ENCODE measurements at places on chromosomes 12 and 14. TPM values are rescaled to one million over a fixed set of nuclear protein-coding genes. Genes with fewer than 3 reads are reported as not detected.

Gene RAB3IP
- 18.5 TPM for total RNA-seq

GRCh38 chr12:104521731-104522130 lies 65.0 kb downstream of the CHST11 start:
- no peaks in the 10 kb centered on the region for H3K36me3 ChIP-seq
- no peak overlapping the region for H3K4me3 ChIP-seq
- H3K27me3 ChIP-seq = no peaks in the 10 kb centered on the region
- peaks cover 7% of the 10 kb centered on the region for H3K4me1 ChIP-seq
- DNase-seq = no peak

DNA sequence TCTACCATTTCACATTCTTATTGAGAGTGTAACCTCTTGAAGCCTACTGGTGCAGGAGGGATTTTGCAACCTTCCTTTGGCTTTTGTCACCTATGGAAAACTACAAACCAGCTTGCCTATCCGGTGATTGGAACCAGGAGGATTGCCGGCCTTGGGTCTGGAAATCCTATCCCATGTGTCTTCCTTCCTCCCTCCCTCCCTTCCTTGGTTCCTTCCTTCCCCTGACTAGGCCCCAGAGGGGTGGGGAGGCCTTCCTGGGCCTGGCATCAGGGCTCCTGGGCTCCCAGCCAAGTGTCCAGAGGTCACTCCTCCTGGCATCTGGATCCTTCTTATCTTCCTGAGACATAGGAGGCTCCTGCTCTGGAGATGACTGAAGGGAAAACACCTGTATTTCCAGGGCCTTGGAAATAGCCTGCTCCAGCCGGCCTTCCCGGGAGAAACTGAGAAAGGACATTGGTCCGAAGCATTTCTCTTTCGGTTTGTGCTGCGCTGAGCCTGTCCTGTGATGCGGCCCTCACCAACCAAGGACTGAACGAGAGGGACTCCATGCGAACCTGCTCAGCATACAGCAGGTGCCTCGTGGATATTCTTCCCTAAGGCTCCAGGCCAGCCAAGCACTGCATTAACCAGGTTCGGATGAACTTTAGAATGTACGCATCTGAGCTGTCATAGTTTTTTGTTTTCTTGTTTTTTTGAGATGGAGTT lies 43.4 kb downstream of the PSMA6 start:
- no peak overlapping the region for H3K4me3 ChIP-seq
- no peaks in the 10 kb centered on the region for H3K27me3 ChIP-seq
- peaks cover 42% of the 10 kb centered on the region for H3K4me1 ChIP-seq
- DNase-seq = peak; percentile 65

GRCh38 chr12:116222358-116222757 lies 55.1 kb downstream of the MED13L start:
- no peak overlapping the region for H3K27ac ChIP-seq
- no peaks in the 10 kb centered on the region for H3K27me3 ChIP-seq
- no peaks in the 10 kb centered on the region for H3K36me3 ChIP-seq
- peak; percentile 89 for DNase-seq
- no peak overlapping the region for H3K4me3 ChIP-seq

Gene DCN
- 425 TPM for total RNA-seq

GRCh38 chr12:14780859-14781258 lies 22.4 kb downstream of the WBP11 start:
- no peak overlapping the region for H3K4me3 ChIP-seq
- no peaks in the 10 kb centered on the region for H3K27me3 ChIP-seq
- H3K27ac ChIP-seq = no peak overlapping the region
- H3K36me3 ChIP-seq = peaks cover 23% of the 10 kb centered on the region

GRCh38 chr14:38623661-38624060 lies 367.8 kb upstream of the CLEC14A start:
- H3K4me3 ChIP-seq = no peak overlapping the region
- no peak overlapping the region for H3K27ac ChIP-seq
- no peaks in the 10 kb centered on the region for H3K4me1 ChIP-seq
- no peaks in the 10 kb centered on the region for H3K27me3 ChIP-seq
- no peak for DNase-seq

Gene ALDH1L2
- 1.4 TPM for total RNA-seq

Gene GALNT16
- total RNA-seq = 79.1 TPM

DNA sequence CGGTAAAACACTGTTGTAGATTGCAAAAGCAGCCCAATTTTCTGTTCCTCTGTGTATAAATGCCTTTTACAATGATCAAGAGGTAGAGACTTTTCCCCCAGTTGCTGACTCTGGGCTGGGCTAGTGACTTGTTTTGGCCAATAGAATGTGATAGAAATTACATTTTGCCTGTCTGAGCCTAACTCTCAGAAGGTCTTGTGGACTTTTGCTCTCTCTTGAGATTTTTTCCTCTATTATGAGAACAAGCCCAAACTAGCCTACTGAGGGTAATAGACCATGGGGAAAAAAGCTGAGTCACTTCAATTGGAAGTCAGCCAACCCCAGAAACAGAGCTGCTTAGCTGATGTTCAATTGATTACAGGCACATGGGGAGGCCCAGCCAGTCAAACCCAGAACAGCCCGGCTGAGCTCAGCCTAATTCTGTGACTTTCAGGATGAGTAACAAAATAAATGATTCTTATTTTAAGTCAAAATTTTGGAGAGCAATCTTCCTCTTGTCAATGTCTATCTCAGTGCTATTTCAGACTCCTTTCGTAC lies 61.4 kb downstream of the MYF5 start:
- no peaks in the 10 kb centered on the region for H3K36me3 ChIP-seq
- no peaks in the 10 kb centered on the region for H3K27me3 ChIP-seq
- peak overlapping the region; percentile 23 for H3K27ac ChIP-seq
- DNase-seq = no peak

Data from heart right ventricle (tissue), 16 donors.